A673 (cell line): ENCODE measurements at places on chromosomes 6 and 20. TPM values are rescaled to one million over a fixed set of nuclear protein-coding genes. Genes with fewer than 3 reads are reported as not detected.

Gene ME1
- 78.3 and 78.8 TPM in 2 replicates for total RNA-seq

Gene TSBP1
- not detected in 2 replicates for total RNA-seq

Gene MAFB
- total RNA-seq = 44.3 and 57.0 TPM in 2 replicates

Gene TREM1
- total RNA-seq = not detected in 2 replicates

Gene SLC35F1
- 5.3 and 8.3 TPM in 2 replicates for total RNA-seq

Gene WFDC6
- total RNA-seq = not detected in 2 replicates

Gene TP53INP2
- total RNA-seq = 7.2 and 8.4 TPM in 2 replicates

Gene DNPH1
- 55.1 and 69.4 TPM in 2 replicates for total RNA-seq

Gene PBOV1
- not detected in 2 replicates for total RNA-seq

Gene LHFPL5
- total RNA-seq = not detected in 2 replicates

DNA sequence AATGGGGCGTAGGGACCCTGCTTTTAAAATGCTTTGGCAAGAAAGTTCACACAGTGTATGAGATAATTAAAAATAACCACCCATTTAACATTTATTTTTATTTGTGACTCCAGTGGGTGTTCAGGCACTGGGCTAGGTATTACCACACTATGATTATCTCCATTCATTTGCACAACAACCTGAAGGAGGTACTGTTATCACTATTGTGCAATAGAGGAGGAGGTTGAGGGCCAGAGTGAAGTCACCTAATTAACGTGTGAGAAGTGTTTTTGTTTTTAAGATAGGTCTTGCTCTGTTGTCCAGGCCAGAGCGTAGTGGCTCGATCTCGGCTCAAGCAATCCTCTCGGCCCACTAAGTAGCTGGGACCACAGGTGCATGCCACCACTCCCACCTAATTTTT, 29.2 kb downstream of the MAK start:
- H3K36me3 ChIP-seq = no peaks in the 10 kb centered on the region
- DNase-seq = no peak
- H3K4me3 ChIP-seq = no peak overlapping the region
- no peaks in the 10 kb centered on the region for H3K27me3 ChIP-seq
- no peak overlapping the region for H3K27ac ChIP-seq

DNA sequence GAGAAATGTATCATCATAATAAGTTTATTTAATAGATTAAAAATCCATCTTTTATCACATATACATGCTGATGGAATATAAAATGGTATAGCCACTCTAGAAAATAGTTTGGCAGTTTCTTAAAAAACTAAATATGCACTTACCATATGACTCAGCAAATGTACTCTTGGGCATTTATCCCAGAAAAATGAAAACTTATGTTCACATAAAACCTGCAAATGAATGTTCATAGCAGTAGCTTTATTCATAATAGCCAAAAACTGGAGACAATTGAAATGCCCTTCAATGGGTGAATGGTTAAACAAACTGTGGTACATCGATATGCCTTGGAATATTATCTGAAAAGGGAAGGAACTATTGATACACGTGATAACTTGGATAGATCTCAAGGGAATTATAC, 6.4 kb upstream of the NCOA7 start:
- peaks cover 34% of the 10 kb centered on the region for H3K4me1 ChIP-seq
- no peak overlapping the region for H3K4me3 ChIP-seq
- no peaks in the 10 kb centered on the region for H3K27me3 ChIP-seq
- H3K36me3 ChIP-seq = no peaks in the 10 kb centered on the region

DNA sequence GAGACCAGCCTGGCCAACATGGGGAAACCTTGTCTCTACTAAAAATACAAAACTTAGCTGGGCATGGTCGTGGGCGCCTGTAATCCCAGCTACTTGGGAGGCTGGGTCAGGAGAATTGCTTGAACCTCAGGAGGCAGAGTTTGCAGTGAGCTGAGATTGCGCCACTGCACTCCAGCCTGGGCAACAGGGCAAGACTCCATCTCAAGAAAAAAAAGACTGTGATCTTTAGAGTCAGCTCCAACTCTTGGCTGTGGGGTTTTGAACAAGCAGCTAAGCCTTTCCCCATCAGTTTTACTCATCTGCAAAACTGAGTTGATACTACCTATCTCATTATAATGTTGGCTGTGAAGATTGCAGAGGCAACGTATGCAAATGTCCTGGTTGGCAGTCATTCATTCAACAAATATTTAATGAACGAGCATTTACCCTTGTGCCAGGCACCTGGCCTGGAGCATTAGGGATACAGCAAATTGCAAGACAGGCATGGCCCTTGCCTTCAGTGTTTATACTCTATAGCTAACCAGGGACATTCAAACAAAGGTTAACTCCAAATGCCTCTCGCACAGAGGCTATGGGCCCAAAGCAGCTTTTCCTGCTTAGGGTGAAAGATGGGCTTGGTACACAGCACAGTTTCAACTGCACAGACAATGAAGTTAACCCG, 37.8 kb downstream of the ILRUN start:
- peaks cover 41% of the 10 kb centered on the region for H3K4me1 ChIP-seq
- H3K4me3 ChIP-seq = no peak overlapping the region
- no peak for DNase-seq
- H3K27ac ChIP-seq = peak overlapping the region; percentile 34
- peaks cover 5% of the 10 kb centered on the region for H3K36me3 ChIP-seq
- H3K27me3 ChIP-seq = no peaks in the 10 kb centered on the region

DNA sequence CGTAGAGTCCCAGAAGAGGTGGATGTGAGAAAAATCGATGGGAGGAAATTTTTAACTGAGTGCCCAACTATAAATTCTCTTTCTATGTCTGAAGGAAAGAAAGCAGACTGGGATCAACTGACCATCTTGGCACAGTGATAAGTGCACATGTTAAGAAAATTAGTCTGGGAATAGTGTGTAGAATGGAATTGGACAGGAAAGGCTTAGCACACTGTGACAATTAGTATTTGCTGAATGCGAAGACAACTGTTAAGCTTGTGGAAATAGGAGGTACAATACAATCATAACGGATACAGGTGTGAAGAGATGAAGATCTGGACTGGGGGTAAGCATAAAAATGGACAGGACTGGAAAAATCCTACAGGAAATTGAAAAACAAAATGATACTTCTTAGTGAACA, 114.3 kb downstream of the FAM50B start:
- peak overlapping the region; percentile 45 for H3K27ac ChIP-seq
- no peaks in the 10 kb centered on the region for H3K36me3 ChIP-seq
- H3K27me3 ChIP-seq = no peaks in the 10 kb centered on the region
- H3K4me3 ChIP-seq = no peak overlapping the region
- DNase-seq = no peak
- H3K4me1 ChIP-seq = peaks cover 36% of the 10 kb centered on the region

DNA sequence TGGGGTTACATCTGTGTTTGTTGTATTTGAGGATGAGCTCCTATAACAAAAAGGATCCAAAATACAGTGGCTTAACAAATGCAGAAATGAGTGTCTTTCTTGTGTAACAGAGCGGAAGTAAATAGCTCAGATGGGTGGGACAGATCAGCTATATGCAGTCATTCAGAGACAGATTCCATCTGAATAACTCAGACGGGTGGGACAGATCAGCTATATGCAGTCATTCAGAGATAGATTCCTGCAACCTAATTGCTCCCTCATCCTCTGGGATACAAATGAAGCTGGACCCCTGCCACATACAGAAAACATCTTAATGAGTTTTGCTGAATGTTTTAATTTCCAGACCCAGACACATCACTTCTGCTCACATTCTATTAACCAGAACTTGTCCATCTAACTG, 332.3 kb downstream of the BCKDHB start:
- H3K27ac ChIP-seq = no peak overlapping the region
- no peak overlapping the region for H3K4me3 ChIP-seq
- H3K36me3 ChIP-seq = no peaks in the 10 kb centered on the region
- H3K4me1 ChIP-seq = no peaks in the 10 kb centered on the region

- no peaks in the 10 kb centered on the region for H3K4me1 ChIP-seq
- peaks cover 11% of the 10 kb centered on the region for H3K27me3 ChIP-seq
- H3K27ac ChIP-seq = no peak overlapping the region
- no peak overlapping the region for H3K4me3 ChIP-seq
- DNase-seq = no peak
These were observed 27.6 kb upstream of the IRF4 start for GRCh38 chr6:363909-364308.

- peaks cover 3% of the 10 kb centered on the region for H3K4me1 ChIP-seq
- H3K36me3 ChIP-seq = no peaks in the 10 kb centered on the region
- H3K4me3 ChIP-seq = no peak overlapping the region
- no peak overlapping the region for H3K27ac ChIP-seq
These were observed 37.4 kb upstream of the JAG1 start for GRCh38 chr20:10710991-10711775.

DNA sequence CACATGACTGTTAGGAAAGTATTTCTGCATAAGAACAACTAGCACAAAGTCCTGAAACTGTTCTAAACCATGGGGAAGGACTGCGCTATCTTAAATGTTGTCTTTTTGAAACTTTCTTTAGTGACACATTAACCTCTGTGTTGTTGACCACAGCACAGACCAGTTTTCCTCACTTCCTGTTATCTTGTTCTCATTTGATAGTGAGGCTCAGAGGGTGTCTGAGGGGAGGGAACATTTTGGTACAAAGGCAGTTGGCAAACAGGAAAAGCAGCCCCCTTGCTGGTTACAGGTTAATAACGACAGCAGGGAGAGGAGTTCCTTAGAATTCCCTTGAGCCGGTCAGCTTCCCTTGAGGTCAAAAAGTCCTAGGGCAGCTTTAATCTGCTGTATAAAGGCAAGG, 143.5 kb upstream of the BMP2 start:
- no peak overlapping the region for H3K4me3 ChIP-seq
- DNase-seq = no peak
- no peaks in the 10 kb centered on the region for H3K4me1 ChIP-seq
- H3K27ac ChIP-seq = no peak overlapping the region
- no peaks in the 10 kb centered on the region for H3K36me3 ChIP-seq

DNA sequence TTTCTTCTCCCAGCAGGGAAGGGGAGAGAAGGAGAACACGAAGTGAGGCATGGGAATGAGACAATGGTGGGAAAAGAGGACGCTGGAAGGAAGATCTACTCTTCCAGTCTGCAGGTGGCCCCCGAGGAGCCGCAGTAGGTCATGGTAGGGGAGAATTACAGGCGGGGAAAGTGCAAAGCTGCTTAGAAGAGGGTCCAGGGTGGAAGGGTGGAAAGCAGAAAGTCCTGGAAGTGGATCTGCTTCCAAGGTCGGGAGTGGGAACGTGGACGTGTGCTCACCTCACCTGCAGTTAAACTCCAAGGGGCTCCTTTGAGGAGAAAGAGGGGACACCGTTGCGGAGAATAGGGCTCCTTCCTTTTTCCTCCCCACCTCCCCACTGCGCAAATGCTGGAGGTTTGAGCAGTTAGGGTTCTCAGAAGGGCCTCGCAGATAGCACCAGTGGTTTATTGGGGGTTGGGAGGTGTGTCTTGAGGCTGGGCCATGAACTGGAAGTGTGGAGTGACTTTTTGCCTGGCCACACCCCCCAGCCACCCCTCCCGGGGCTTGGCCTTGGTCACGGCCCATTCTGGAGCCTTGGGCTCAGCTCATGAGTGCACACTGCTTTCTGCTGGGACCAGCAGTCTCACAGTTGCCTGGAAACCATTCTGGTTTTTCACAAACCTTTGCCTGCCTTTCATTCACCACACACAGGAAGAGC, 100.4 kb upstream of the MLN start:
- no peak overlapping the region for H3K27ac ChIP-seq
- no peak overlapping the region for H3K4me3 ChIP-seq
- H3K4me1 ChIP-seq = no peaks in the 10 kb centered on the region
- no peaks in the 10 kb centered on the region for H3K27me3 ChIP-seq
- H3K36me3 ChIP-seq = no peaks in the 10 kb centered on the region

- no peak for DNase-seq
- no peaks in the 10 kb centered on the region for H3K27me3 ChIP-seq
- no peak overlapping the region for H3K4me3 ChIP-seq
- H3K4me1 ChIP-seq = peaks cover 4% of the 10 kb centered on the region
These were observed 106.3 kb upstream of the GJE1 start for GRCh38 chr6:142026471-142026870.

DNA sequence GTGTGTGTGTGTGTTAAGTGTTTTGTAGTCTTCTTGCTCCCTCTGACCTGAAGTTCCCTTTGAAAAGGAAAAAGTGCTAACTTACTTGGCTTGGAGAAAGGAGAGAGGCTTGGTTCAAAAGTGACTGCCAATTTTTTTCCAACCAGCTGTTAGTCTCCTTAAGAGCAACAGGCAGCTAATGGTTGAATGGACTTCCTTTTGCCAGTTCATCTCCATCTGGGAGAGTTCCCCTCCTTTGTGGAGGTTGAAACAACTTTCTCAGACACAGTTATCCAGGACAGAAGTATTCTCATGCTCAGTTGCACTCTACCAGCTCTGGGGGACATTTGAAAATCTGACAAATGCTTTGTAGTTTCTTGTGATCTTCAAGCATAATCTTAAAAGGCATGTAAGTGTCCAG, 4.5 kb downstream of the RIPOR2 start:
- no peaks in the 10 kb centered on the region for H3K27me3 ChIP-seq
- H3K4me3 ChIP-seq = no peak overlapping the region
- DNase-seq = no peak

DNA sequence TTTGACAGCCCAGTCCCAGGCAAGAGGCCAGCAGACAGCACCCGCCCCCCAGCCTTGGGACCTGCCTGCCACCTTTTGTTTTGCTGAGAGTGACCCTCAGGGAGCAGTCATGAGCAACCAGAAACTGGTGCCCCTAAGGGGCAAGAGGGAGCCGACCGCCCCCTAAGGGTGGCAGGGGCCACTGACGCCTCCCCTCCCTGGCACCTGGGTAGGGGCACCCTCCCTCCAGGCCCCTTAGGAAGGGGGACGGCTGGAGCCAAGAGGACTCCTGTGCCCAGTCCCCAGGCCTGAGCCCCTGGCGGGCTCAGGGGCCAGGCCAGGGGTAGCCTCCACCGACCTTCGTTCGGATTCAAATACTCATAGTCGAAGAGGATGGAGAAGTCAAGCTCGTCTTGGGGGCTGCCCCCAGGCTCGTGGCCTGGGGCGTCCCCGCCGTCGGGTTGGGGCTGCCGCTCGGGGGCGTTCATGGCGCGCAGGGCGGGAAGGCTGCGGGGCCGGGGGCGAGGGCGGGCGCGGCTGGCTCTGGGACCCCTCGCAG, 417 bp downstream of the NFATC2 start:
- DNase-seq = no peak
- no peak overlapping the region for H3K27ac ChIP-seq
- no peaks in the 10 kb centered on the region for H3K27me3 ChIP-seq
- peak overlapping the region; percentile 40 for H3K4me3 ChIP-seq
- H3K4me1 ChIP-seq = peaks cover 3% of the 10 kb centered on the region

GRCh38 chr20:20404633-20405032, 36.7 kb downstream of the INSM1 start:
- H3K36me3 ChIP-seq = no peaks in the 10 kb centered on the region
- H3K27me3 ChIP-seq = no peaks in the 10 kb centered on the region
- no peak overlapping the region for H3K27ac ChIP-seq
- DNase-seq = no peak
- H3K4me3 ChIP-seq = no peak overlapping the region

GRCh38 chr20:7199861-7200260, 432.4 kb downstream of the BMP2 start:
- no peaks in the 10 kb centered on the region for H3K27me3 ChIP-seq
- no peak overlapping the region for H3K4me3 ChIP-seq
- no peak for DNase-seq
- no peaks in the 10 kb centered on the region for H3K36me3 ChIP-seq
- H3K4me1 ChIP-seq = no peaks in the 10 kb centered on the region
